ENCODE measurements at places on chromosomes 4 and X.

DNA sequence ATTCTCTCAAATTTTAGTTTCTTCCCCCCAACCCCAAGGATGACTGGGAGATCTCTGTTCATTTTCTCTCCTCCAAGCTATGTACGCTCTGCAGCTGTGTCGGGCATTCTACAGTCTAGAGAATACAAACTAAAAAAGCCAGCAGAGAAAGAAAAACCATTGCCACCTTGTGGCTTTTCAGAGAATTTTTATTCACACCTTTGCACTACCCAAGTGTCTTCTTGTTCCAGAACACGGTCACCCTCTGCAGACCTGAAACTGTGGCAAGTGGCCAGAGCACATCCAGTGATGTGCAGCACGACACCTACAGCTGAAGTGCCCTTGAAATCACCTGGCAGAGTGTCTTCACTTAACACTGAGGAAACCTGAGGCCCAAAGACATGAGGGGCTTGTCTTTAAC, 68.6 kb downstream of the CHST7 start:
- no peak for DNase-seq

- no peak for DNase-seq
These were observed 20.0 kb downstream of the AMOT start for GRCh38 chrX:112820364-112821268.

DNA sequence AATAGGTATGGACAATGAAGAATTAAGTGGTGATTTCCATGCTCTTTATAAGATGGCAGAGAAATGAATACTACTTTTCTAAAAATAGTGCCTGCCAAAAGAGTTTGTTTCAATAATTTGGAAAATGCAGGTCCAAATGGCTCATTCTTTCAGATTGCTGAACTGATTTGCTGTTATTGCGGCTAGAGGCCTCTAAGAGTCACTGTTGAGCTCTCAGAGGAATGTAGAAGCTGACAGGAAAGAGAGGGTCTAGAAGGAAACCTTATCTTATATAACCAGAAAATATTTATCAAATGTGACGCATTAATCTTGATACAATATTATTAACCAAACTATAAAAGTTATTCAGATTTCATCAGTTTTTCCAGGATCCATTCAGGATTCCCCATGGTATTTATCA, 65.7 kb upstream of the PAGE1 start:
- DNase-seq, result no peak

GRCh38 chr4:76364763-76365162, 56.2 kb downstream of the CCDC158 start:
- no peak for DNase-seq

- no peak for DNase-seq
These were observed 177.4 kb downstream of the SH3KBP1 start for GRCh38 chrX:19709812-19710518.

DNA sequence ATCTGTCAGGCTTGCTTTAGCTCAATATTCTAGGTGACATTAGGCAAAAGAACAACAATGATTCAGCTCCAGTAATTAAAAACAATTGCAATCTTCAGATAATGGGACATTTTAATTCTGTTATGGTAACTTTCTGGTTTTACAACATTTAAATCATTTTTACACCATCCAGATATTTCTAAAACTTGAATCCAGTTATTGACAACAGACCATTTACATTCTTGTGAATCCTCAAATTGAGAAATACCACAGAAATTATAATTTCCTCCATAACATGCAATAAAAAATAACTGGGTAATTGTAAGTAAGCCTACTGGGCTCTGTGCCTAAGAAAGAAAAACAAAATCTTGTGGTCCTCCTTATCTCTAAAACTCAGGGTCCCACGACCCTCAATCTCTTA, 195.0 kb upstream of the S100G start:
- DNase-seq, result no peak

- DNase-seq, result no peak
These were observed 394.0 kb upstream of the IGFBP7 start for GRCh38 chr4:57504139-57504538.

DNA sequence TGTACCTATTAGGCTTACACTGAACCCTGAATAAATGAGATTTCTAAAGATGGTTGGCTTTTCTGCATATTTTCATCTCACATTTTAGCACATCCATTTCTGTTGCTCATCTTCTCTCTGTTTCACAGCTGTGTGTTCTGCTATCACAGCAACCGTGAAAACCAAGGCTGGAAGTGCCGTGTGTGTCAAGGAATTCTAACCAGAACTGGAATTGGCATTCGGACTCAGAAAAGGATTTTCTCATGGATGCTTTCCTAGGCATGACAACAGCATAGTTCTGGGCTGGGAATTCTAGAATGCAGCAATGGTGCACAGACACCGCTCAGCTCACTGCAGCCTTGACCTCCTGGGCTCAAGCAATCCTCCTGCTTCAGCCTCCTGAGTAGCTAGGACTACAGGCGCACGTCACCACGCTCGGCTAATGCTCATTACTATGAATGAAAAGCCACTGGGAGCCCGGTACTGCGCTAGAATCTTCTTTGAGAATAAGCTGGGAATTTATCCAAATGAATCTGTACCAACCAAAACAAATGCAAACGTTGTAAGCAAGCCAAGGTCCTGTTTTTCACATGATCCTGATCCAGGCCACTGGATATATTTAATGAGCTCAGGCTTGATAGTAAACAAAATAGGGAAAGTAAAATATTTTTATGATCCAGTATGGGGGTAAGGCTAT, 105.2 kb downstream of the RBM47 start:
- no peak for DNase-seq

DNA sequence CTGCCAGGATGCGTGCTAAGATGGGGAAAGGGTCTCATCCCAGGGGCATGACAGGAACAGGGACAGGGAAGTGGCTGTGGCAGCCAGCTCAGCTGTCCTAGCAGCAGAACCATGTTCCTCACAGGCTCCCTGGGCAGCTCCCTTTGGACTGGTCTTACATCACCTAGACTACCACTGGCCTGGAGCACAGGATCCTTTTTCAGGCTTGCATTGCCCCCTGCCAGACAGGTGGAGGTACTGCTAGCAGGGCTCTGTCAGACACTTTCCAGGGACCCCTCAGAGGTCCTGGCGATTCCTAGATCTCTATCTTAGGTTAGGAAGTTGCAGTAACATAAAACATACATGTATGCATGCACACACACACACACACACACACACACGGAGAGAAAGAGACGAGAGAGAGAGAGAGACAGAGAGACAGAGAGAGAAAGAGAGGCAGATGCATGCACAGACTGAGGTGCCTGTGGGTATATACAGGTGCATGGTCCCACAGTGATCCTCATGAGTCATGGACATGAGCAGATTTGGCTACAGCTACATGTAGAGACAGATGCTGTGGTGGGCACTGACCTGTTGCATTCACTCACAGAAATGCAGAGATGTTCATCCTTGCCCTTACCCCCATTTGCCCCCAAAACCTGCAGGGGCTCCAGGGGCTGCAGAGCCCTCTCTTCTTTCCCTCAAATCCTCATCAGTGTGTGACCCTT, 63.6 kb downstream of the STARD8 start:
- no peak for DNase-seq

- DNase-seq, result no peak
These were observed 1.2 kb upstream of the LETM1 start for GRCh38 chr4:1856943-1857699.

- no peak for DNase-seq
These were observed 207.3 kb downstream of the GABRB1 start for GRCh38 chr4:47238667-47239066.

DNA sequence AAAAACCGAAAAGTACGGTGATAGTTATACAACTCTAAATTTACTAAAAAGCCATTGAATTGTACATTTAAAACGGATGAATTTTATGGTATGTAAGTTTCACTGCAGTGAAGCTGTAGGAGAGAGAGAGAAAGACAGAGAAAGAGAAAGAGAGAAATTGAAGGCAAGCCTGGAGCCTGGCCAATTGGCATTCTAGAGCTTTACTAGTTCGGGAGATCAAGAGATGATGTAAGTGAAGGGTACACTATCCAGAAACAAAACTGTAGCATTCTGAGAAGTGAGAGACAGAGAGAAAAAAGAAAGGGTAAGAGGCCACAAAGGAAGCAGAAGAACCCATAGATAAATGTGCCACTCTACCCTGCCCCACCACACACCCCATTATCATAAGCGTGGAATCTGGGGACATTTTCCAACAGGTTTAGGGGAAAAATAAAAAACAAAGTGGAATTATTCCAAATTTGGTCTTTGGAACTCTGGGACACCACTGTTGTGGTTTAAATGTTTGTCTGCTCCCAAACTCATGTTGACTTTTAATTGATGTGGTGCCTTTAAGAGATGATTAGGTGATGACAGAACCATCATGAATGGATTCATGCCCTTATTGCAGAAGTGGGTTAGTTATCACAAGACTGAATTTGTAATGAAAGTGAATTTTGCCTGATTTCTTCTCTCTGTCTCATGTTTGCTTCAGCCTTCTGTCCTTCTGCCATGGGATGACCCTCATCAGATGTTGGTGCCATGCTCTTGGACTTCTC, 123.0 kb upstream of the PLS3 start:
- DNase-seq, result no peak

- DNase-seq, result no peak
These were observed 148.3 kb upstream of the NHS start for GRCh38 chrX:17226736-17227135.
